ENCODE measurements at places on chromosomes 13 and 19.
A peak's percentile ranks its signal among the peaks of the same experiment; 100 is the strongest.

DNA sequence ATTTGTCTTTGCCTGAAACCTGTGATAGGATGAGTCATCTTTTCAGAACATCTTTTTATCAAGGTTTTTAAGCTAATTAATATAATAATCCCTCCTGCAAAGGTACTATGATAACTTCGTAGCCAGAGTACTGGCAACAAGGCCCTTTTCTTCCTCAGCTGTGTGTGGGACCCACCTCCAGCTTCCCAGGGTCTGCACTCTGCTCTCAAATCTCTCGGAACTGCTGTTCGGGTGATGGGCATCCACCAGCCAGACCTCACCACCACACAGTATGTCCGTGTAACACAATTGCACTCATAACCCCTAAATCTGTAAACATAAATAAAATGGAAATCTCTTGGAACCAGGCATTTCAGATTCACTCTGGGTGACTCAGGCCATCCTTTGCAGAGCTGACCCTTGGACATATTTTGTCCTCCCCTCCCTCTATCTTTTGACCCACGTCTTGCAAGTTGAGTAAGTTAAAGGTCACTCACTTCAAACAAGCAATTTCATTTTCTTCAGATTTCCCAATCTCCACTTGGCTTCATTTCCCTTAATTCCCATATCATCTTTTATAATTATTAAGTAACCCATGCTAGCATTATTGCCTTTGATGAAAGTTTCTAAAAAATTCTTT lies 29.5 kb downstream of the COL4A1 start:
- DNase-seq: no peak

- DNase-seq: no peak
These were observed 1.4 kb downstream of the ZNF324 start for GRCh38 chr19:58468216-58468839.

DNA sequence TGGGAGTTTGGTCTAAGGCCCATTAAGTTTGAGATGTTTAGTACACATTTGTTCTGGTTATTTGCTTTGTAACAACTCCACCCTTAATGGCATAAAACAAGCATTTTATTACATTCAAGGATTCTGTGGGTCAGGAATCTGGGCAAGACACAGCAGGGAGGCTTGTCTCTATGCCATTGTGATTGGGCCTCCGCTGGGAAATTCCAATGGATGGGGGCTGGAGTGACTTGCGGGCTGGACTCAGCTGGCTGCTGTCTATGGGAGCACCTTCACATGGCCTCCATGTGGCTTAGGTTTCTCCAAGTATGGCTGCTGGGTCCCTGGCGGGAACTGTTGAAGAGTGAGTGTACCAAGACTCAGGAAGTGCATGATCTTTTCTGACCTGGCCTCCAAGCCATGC lies 159.0 kb downstream of the PAN3 start:
- DNase-seq: no peak

DNA sequence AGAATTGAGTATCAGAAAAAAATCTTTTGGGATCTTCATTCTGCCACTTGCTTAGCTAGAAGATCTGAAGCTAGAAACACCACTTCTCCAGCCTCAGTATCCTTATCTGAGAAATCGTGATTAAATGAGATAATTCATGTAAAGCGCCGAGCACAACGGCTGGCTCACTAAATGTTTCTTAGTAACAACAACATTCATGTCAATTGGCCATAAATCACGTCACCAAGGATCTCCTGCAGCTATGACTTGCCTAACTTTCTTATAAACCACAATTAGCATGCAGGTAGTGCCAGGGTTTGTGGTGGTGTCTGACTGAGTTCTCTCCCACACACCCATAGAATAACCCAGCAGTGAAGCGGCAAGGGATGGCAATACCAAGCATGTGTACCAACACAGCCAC lies 501.3 kb downstream of the EFNB2 start:
- DNase-seq: no peak

- no peak for DNase-seq
These were observed 53.2 kb upstream of the RFC3 start for GRCh38 chr13:33764716-33765115.

GRCh38 chr13:25910991-25911419 lies 140.8 kb downstream of the SHISA2 start:
- DNase-seq: no peak

GRCh38 chr13:79282976-79283375 lies 123.1 kb downstream of the RBM26 start:
- DNase-seq: no peak

GRCh38 chr19:17335575-17335974 lies 920 bp upstream of the ANO8 start:
- no peak for DNase-seq

DNA sequence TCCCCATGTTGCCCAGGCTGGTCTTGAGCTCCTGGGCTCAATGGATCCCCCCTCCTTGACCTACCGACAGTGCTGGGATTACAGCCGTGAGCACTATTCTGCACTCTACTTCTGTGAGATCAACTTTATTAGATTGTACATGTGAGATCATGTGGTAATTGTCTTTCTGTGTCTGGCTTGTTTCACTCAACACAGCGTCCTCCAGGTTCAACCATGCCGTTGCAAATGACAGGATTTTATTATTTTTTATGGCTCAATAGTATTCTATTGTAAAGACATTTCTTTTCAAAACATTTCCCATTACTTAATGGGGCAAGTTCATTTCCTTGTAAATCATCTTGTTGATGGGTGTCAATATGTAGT lies 1.5 kb upstream of the OBI1 start:
- DNase-seq: no peak

DNA sequence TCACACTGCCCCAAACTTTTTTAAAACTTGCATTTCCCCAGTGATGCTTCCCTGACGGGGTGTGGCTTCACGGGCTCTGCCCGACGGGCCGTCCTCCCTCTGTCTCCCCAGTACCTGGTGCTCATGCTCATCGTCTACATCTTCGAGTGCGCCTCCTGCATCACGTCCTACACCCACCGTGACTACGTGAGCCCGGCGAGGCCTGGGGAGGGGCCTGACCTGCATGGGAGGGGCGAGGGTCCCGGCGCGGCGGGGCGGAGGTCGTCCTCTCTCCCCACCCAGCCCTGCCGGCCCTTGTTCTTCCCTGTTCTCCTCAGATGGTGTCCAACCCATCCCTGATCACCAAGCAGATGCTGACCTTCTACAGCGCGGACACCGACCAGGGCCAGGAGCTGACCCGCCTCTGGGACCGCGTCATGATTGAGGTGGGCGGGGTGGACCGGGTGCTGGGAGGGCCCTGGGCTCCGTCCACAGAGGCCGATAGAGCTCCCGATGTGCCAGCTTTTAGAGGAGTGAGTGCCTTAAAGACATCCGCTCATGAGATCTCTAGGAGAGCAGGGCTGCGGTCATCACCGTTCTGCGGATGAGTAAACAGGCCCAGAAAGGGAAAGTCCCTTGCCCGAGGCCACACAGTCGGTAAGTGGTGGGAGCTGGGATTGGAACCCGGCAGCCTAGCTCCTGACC lies 6.9 kb downstream of the UPK1A start:
- peak; percentile 74 for DNase-seq

GRCh38 chr13:113589251-113589960 lies 4.9 kb downstream of the TFDP1 start:
- no peak for DNase-seq

- no peak for DNase-seq
These were observed 3.0 kb upstream of the GRAMD1A start for GRCh38 chr19:34997071-34997617.

DNA sequence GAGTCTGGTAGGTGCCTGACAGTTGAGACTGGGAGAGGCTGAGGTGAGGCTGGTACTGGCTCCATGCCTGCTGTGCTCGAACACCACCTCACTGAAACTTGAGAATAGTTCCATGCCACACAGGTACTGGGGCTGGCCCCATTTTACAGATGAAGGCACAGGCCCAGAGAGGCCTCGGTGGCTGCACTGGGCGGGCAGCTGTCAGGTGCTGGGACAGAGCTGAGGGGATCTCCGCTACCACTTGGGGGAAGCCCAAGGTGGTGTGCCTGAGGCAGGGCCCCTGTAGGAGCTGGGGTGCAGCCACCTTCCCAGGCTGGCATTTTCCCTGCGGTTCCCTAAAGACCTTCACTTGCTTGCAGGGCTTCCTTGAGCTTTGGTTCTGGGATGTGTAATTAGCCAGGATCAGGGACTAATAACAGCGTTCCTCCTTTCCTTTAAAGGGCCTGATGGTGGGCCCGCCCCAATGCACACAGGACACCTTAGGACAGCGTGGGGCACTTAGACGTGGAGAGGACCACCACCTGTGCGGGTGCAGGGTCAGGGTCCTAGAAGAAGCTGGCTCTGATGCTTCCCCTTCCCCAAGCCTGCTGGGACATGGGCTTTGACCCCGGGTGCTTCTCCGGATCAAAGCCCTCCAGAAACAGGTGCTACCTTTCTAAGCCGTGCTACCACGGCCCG lies 23.6 kb downstream of the CAPN12 start:
- no peak for DNase-seq

- DNase-seq: no peak
These were observed 290.7 kb downstream of the MYO16 start for GRCh38 chr13:108920137-108920536.

- DNase-seq: no peak
These were observed 131.8 kb downstream of the KCTD12 start for GRCh38 chr13:76754414-76754813.

- DNase-seq: no peak
These were observed 418.2 kb downstream of the DCT start for GRCh38 chr13:94061301-94061700.

GRCh38 chr13:43196750-43197370 lies 173.5 kb downstream of the DNAJC15 start:
- DNase-seq: no peak

GRCh38 chr13:61453121-61453520 lies 37.5 kb upstream of the PCDH20 start:
- no peak for DNase-seq

DNA sequence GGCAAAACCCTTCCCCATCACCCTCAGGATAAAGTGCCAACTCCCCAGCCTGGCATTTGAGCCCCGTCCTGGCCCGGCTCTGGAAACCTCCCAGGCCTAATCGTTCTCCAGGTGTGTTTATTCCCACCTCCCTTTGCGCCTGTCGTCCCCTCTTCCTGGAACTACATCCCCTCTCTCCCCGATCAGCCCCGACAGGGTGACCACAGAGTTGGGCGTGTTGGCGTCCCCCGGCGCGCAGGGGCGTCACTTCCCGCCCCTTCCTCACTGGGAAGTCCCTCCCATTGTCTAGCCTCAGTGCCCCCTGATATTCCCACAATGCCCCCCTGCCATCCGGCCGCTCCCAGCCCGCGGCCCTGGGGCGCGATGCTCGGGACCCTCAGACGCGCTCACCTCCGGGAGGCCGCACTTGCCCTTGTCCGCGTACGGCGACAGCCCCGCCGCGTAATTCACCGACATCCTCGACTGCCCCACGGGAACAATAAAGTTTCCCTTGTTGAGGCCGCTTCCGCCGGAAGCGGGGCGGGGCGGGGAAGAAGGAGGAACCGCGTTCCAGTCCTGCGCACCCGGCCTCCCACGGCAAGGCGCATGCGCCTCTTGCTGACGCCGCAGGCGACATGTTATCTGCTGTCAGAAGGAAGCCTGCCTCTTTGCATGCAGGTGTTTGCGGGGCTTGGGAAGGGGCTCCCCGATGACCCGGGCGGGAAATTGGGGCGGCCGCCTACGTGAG lies at the start of the genes ANKRD24 and SIRT6:
ANKRD24 (plus strand) TSS at position 606 of the 727 bp plus-strand sequence. CDS start 3,737 bp downstream, outside the sequence.
SIRT6 (minus strand) TSS at position 480 of the 727 bp plus-strand sequence; CDS start at position 456, 24 bp downstream.
- DNase-seq: peak; percentile 95

- DNase-seq: no peak
These were observed 2.8 kb upstream of the ZNF543 start for GRCh38 chr19:57317503-57317902.

GRCh38 chr19:37127999-37128820 lies 44.3 kb downstream of the ZNF585A start:
- DNase-seq: no peak

- DNase-seq: no peak
These were observed 27.1 kb downstream of the LNX2 start for GRCh38 chr13:27593267-27593666.

DNA sequence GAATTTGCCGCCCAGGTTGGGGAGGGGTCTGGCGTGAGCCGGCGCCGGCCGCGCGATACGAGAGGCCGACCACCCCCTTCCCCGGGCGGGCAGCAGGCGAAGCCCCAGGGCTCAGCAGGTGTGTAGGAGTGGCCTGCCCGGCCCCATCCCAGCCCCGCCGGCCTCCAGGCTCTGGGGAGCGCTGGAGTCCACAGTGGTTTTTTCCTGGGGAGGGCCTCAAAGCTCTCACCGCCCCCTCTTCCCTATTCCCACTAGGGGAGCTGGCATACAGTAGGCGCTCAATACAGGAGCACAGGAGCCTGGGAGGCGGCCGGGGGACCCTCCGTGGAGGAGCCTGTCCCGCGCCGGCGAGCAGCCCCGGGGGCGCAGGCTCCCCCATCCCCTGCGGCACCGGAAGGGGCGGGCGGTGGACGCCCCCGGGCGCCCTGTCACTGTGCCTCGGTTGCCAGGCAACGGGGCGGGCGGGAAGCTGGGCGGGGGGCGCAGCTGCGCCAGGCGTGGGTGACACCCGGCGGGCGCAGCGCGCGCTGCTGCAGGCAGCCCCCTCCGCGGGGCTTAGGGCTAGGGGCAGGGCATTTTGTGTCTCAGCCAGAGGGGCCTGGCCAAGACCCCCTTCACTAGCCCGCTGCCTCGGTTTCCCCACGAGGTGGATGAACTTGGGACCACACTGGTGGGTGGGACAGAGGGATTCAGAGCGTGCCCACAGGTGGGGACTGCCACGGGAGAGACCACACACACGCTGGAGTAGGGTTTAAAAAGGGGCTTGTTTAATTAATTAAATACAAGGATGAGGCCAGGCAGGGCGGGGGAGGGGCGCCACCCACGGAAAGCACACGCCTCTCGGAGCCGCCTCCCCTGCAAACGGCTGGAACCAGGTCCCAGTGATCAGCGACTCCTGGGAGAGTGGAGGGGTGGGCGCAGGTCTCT lies 3.6 kb upstream of the REXO1 start:
- peak; percentile 57 for DNase-seq

DNA sequence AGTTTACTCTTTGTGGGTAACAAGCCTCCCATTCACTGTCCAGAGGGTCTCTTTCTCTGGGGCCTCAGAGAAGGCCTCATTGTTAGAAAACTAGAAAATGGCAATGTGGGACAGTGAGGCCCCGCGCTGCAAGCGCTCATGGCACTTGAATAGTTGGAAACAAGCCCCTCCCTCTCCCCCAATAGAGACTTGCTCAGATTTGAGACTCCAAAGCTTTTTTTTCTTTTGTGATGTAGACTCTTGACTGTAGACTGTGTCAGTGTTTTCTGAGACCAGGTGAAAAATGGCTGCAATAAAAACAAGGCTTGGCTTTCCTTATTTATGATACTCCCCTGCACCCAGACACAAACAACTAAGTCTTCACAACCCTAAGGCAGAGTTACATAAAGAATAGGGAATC lies 38.7 kb upstream of the UBL3 start:
- no peak for DNase-seq

DNA sequence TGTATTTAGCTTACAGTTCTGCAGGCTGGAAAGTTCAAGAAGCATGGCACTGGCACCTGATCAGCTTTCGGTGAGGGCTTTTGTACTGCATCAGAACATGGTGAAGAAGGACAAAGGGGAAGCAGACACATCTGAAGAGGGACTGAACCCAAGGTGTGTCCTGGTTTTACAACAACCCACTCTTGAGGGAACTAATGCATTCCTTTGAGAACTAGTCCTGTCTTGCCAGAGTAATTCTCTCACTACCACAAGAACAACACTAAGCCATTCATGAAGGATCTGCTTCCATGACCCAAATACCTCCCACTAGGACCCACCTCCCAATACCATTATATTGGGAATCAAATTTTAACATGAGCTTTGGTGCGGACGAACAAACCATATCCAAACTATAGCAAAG lies 93.6 kb downstream of the RFC3 start:
- no peak for DNase-seq
